ENCODE measurements at places on chromosomes 1 and 21.

DNA sequence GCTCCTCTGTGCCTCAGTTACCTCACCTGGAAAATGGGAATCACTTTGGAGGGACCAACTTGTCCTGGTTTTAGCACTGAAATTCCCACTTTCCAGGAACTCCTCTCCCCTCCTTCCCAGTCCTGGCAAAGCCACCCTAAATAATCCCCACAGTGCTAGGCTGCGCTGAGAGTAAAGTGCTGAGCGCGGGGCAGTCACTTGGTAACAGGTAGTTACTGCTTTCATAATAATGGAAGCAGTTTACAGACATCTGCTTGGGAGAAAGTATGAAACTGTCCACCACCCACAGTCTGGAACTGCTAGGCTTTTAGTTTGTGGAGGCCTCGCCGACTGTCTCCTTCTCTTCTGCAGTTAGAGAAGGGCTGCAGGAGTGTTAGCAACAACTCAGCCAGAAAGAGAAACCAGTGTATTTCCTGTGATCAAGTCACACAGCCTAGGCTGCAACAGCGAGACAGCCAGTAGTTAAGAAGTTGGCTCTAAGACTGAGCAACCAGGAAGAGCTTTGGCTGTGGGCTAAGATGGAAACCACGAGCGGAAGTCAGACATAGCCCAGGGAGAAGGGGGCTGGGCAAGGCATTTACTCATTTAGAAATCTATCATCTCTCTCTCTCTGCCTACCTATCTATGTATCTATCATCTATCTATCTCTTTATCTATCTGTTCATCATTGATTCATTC is 30.8 kb upstream of the ABCG1 start:
- DNase-seq = peak; percentile 32

DNA sequence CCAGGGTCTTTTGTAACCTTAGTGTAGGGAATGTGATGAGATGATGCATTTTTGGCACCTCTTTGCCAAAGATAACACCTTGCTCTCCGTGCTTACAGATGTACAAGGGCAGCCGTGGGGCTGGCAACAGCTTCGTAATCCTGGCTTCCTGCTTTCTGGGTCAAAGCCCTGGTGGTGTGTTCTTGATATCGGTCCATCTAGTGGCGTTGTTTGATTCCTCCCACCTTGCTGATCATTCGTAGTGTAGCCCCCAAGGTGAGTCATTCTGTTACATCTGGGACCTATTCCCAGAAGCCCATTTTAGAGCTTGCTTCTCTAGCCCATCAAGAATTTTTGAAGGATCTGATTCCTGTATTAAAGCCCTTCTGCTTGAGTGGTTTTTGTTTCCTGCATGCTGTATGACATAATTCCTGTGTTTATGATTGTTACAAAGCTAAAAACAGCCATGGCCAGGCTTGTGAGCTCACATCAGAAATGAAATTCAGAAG is 7.0 kb upstream of the CCT8 start:
- peak; percentile 21 for DNase-seq

GRCh38 chr1:119391749-119392148 is 23.2 kb downstream of the HAO2 start:
- no peak for DNase-seq

- DNase-seq = peak; percentile 30
Measured at GRCh38 chr1:24178407-24178806, 8.7 kb downstream of the IFNLR1 start.

GRCh38 chr1:152392909-152393308 is 21.2 kb downstream of the CRNN start:
- no peak for DNase-seq

- DNase-seq = peak; percentile 80
Measured at GRCh38 chr1:153610334-153610733, 2.6 kb downstream of the S100A16 start.

DNA sequence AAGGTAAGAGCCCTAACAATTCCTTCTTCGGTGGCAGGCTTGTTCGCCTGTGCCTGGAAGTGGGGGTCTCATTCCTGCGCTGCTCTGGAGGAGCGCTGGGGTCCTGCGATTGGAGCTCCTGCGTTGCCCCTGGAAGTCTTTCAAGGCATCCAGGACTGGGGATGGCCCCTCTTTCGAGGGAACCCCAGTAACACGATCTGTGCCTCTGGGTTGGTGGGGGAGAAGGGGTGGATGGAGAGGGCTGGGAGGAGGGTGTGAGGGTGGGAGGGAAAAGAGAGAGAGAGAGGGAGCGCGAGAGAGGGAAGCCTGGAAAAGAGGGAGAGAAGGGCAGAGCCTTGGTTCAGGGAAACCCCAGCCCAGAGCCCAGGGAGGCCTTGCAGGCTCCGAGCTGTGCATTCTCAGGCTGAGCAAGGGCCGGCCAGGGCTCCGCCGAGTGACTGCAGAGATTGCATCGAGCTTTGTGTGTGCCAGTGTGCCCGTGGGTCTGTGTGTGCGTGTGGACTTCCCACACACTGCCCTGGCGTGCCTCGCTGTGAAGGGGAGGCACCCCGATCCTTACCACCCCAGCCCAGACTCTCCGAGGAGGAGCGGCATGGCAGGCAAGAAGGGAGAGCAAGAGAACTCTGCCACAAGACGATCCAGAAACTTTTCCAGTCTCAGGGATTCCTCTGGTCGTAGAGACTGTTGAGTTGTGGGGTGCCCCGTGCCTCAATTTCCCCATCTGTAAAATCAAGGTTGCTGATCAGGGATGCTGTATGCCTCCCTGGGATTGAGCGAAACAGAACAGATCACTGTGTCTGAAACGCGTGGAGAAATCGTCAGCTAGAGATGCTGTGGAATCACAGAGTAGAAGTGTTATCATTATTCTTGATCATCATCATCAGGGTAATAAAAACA is 619 bp downstream of the BCL9 start:
- DNase-seq = peak; percentile 23

GRCh38 chr1:96060621-96061020 is 661.0 kb upstream of the PTBP2 start:
- DNase-seq = no peak

GRCh38 chr1:186302381-186302920 is 72.6 kb downstream of the TPR start:
- DNase-seq = peak; percentile 24

DNA sequence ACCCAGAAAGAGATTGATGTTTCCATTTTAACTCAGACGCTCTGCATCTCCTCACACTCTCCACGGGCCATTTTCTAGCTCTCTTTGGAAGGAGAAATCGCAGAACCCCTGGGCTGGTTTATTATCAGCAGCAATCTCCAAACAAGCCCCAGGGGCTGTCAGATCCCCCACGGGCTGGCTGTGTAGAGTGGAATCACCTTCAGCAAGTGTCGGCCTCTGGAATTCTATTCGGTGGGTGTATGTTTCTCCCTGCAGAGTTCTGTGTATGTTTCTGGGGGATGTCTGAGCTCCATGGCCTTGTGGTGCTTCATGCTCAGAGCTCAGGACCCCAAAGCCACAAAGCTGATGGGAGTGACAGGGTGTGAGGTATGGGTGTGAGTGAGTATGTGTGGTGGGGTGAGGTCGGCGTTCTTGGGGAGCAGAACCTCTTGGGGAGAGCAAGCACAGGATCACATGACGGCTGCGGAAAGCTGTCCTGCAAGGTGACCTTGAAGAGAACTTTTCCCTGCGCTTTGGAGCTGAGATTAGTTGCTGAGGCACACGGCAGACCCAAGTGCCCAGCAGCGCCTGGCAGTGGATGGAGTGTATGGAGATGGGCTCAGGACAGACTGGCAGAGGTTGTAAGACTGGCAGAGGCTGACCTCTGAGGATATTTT is 489 bp downstream of the ACOT11 start:
- DNase-seq = no peak

- DNase-seq = no peak
Measured at GRCh38 chr1:21289700-21290545, at the start of gene ECE1. TSS of gene ECE1 (minus strand) at chr1:21290463. CDS start at chr1:21290414, 49 bp downstream.

- no peak for DNase-seq
Measured at GRCh38 chr1:205088341-205088740, 4.1 kb upstream of the TMEM81 start.

- DNase-seq = peak; percentile 66
Measured at GRCh38 chr1:222592171-222592570, 2.4 kb upstream of the TAF1A start.

GRCh38 chr1:41503538-41504113 is 19.1 kb upstream of the EDN2 start:
- DNase-seq = peak; percentile 55

DNA sequence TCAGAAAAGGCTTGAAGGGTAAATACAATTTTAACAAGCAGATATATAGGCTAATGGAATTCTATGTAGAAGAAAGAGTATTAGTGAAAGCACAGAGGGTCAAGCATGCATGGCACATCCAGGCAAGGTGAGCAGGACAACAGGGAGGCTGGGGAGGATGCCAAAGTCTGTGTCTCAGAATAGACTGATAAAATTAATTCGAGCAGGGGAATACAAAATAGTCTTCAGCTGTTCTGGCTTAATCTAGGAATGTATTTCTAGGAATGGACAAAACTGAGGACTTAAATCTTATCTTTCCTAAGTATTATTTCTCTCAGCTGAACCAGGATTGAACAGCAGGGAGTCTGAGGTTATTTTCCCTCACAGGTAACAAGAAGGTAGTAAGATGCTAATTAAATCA is 35.2 kb downstream of the NVL start:
- DNase-seq = no peak

GRCh38 chr1:169117599-169117998 is 11.1 kb downstream of the ATP1B1 start:
- peak; percentile 31 for DNase-seq

- no peak for DNase-seq
Measured at GRCh38 chr1:31757989-31758388, 6.2 kb downstream of the ADGRB2 start.

DNA sequence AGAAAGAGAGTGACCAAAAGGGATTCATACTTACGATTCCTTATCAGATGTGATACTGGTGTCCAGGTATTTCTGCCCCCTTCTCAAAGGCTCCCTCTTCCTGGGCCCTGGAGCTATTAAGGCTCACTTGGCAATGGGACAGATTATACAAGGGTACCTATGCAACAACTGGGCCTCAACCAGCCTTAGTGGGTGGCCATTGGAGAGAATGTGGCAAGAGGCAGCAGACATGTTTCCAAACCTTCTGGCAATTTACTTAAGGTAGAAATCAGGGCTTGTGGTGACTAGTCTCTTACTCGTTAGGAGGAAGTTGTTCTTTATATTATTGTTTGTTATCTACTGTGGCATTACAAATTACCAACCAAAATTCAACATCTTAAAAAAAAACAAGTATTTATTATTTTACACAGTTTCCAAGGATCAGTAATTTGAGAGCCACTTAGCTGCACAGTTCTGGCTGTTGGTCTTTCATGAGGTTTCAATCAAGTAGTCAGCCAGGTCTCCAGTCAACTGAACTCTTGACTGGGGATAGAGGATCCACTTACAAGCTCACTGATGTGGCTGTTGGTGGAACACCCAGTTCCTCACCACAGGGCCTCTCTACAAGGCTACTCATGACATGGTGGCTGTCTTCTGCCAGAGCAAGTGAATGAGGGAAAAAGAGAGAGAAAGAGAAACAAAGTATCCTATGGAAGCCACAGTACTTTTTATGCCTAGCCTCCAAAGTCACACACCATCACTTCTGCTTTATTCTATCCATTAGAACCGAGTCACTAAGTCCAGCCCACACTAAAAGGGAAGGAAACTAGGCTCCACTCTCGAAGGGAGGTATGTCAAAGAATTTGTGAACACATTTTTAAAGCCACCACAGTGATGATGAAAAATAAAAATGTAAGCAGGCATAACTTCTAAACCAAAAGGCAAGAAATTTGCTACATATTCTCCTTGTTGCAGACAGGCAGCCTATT is 10.7 kb downstream of the ZNF648 start:
- no peak for DNase-seq

Data from fibroblast of mammary gland (primary cell).